ENCODE measurements at places on chromosomes 2 and 18.
A peak's percentile ranks its signal among the peaks of the same experiment; 100 is the strongest.

- DNase-seq, result peak; percentile 50
These were observed 6.5 kb downstream of the GLS start for GRCh38 chr2:190887089-190887488.

GRCh38 chr2:88307817-88308216, 137.7 kb downstream of the THNSL2 start:
- peak; percentile 8 for DNase-seq

- no peak for DNase-seq
These were observed 50.2 kb downstream of the BIN1 start for GRCh38 chr2:127056631-127057370.

DNA sequence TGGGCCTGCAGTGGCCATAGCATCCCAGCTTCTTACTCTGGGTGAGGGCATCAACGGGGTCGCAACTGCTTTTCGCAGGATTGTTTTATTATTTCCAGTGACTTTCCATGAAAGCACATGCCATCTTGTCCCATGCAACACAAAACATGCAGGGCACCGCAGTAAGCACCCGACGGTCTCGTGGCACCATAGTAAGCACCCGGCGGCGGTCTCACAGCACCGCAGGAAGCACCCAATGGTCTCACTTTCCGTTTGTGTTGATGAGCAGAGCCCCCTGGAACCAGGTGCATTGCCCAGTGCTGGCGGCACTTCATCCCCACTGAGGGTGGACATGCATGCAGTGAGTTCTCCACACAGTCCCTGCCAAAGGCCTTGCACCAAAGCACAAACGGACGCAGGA, 271.9 kb downstream of the MYT1L start:
- no peak for DNase-seq

DNA sequence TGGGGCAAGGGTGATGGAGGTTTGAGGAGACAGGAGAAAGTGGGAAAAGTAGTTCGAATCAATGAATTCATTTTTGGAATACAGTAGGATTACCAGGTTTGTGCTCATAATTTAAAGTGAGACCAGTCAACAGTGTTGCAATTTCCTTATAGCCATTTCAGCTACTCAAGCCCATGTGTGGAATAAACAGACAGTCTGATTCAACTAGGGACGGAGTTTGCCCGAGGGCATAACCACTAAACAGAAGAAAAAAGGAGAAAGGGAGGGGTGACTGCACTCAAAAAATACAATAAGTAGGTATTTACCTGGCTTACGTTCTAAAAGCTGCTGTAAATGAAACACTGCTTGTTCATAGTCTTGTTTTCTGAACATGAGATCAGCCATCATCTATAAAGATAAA, 55.2 kb downstream of the TTC21B start:
- no peak for DNase-seq

GRCh38 chr2:2870106-2870505, 507.5 kb downstream of the EIPR1 start:
- no peak for DNase-seq

- DNase-seq, result peak; percentile 15
These were observed 9.8 kb upstream of the NDUFV2 start for GRCh38 chr18:9092665-9093064.

DNA sequence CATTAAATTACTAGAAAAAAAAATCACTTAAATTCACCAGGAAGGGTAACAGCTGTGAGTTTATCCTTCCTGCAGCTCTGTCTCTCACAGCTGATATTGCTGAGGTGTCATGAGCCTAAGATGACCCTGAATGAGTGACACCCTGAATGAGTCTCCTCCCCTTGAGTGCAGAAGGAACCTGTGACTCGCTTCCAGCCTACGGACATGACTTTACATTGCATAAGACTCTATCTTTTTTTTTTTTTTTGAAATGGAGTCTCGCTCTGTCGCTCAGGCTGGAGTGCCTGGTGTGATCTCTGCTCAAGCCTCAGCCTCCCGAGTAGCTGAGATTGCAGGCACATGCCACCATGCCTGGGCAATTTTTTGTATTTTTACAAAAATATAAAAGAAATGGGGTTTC, 14.1 kb downstream of the MRO start:
- peak; percentile 73 for DNase-seq

- no peak for DNase-seq
These were observed 42.7 kb upstream of the EPAS1 start for GRCh38 chr2:46254474-46254873.

DNA sequence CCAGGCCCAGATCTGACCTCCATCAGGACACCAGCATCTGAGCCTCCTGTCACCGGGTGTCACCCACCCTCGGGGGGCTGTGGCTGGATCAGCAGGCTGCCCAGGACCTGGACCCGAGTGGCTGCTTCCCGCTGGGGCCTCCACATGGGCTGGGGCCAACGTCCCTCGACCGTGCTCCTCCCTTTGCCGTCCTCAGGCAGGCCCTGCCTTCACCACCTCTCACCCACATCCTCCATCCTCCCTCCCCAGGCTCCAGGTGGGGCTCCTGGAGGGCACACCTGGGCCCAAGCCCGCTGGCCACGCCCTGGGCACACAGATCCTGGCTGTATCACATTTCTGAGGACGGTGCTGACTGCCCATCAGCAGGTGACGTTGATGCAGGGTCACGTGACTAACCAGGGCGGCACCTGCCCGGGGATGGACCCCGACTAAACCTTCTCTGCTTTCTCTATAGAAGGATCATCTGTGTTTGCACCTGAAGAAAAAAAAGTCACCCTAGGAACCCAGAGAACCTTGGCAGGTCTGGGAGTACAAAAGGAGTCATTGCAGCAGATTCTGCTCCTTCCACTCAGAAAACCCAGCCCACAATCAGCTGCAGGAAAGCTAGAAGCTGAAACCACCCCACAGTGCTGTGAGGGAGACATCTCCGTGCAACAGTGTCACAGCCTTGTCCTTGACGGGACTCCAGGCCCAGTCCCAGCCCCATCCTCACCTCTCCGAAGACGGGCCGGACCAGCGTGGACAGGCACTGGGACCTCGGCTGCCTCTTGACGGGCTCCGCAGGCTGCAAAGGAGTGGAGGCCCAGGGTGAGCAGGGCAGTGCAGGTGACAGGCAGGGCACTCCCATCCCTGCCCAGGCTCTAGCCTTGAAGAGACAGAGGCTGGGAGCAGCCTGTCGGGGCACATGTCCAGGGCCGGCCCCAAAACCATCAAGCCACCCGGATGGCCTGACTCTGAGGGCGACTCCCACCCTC, 11.2 kb downstream of the STK25 start:
- no peak for DNase-seq

GRCh38 chr2:45910473-45911060, 259.1 kb downstream of the PRKCE start:
- DNase-seq, result no peak

- DNase-seq, result no peak
These were observed 25.3 kb upstream of the BZW1 start for GRCh38 chr2:200786423-200786822.

DNA sequence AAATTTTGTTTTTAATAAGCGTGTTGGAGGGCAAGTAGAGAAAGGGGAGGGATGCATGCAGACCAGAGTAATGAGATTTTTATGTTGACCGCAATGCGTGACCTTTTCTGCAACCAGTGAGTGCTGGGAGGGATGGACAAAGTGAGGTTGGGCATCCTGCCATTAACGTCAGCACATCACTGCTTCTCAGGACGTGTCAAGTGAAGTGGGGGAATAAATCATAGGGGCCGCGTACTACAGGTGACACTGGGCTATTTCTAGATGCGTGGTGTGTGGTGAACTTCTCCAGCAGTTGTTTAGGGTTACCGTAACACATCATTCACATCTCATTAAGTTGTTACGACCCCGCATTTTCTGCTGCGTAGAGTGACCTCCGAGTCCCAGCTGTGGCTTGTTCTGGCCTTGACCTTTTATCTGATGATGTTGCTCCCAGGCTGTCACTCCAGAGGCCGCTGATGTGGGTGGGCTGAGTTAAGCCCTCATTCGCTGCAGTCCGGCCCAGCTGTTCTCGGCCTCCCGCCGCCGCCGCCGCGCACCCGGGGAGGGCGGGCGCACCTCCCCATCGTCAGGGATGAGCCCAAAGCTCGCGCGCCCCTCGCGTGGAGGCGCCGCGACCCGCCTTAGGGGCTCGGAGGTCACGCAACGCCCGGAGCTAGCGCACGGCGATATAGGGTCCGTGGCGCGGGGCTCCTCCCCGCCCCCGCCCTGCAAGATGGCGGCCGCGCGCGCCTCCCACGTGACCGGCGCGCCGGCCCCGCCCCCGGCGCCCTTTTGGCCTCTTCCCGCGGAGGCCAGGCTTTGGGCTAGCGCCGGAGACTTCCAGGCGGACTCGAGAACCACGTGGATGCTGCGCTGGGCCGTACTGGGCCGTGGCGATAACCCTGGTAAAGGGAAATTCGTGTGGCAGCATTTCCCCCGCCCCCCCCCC, 3.5 kb downstream of the ZCCHC2 start:
- DNase-seq, result peak; percentile 81

DNA sequence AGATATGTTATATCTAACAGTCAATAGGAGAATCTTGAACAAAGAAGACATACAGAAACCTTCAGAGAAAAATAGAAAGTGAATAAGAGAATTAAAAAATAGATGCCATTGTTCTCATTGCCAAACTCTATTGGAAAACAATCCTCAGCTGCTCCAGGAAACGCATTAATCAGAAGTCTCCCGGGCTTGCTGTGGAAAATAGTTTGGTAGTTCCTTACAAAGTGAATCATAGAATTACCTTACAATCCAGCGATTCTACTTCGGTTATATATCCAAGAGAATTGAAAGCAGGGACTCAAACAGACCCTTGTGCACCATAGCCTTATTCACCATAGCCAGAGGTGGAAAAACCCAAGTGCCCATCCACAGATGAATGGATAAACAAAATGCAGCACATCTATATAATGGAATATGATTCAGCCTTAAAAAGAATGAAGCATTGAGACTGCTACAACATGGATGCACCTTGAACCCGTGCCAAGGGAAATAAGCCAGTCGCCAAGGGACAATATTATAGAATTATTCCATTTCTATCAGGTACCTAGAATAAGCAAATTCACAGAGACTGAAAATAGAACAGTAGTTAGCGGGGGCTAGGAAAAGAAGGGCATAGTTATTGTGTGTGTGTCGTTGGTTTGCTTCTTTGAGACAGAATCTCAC, 21.9 kb upstream of the CHRNA1 start:
- DNase-seq, result no peak

DNA sequence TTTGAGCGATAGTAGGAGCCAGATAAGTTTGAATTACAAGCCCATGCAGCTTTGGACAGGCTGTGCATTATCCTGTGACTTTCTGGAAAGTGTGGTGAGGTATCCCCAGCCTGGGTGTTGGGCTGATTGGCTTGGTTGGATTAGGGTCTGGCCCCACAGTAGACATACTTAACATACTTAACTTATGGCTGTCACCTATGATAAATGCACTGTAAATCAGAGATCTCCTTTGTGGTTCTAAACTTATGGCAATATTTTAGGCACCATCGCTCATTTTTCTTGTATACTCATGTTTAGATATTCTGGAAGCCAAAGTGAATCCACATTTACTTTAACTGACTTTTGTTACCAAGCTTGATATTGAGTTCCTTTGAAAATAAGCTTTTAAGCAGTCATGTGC, 54.8 kb downstream of the SPTBN1 start:
- DNase-seq, result no peak

DNA sequence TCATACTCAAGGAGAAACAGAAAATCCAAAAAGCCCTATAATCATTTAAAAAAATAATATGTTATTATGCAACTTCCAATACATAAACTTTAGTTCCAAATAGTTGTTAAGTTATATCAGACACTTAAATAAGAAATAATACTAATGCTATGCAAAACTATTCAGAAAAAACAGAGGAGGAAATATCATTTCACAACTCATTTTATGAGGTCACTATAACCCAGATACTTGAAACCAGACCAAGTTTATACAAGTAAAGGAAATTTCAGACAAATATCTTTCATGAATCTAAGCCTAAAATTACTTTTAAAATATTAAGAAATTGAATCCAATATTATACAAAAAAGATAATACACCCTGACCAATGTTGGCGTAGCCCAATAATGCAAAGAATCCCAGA, 260.8 kb downstream of the CD226 start:
- DNase-seq, result no peak

DNA sequence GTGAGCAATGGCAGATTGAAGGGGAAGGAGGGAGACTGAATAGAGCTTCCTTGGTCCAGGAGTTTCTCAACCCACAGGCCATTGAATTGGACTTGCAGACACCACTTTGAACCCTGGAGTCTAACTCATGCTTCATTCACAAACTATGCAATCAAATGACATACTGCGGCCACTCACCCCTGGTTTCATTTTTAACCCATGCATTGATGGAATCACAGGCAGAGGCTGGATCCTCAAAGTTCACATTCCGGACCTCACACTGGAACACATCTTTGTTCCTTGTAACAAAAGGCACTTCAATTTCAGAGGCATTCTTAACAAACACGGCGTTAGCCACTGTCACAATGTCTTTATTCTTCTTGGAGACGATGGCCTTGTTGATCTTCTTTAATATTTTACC, 40.7 kb downstream of the MRPL44 start:
- DNase-seq, result no peak

DNA sequence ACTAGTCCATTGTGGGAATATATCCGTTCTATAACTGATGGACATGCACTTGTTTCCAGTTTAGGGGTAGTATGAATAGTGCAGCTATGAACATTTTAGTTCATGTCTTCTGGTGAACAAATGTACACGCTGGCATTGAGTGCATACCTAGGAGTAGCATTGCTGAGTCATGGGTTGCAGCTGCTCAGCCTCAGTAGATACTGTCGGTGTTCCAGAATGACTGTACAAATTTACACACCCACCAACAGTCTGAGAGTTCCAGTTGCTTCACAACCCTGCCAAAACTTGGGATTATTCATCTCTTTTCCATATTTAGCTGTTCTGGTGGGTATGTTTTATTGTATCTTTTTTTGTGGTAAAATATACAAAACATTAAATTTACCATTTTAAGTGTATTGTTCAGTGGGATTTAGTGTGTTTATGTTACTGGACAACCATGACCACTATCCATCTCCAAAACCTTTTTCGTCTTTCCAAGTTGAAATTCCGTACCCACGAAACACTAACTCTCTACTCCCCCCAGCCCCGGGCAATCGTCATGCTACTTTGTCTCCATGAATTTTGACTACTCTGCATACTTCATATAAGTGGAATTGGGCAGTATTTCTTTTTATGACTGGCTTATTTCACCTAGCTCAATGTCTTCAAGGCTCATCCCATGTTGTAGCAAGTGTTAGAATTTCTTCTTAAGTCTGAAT, 281.0 kb downstream of the PRKCE start:
- no peak for DNase-seq

- DNase-seq, result no peak
These were observed 14.6 kb downstream of the ZEB2 start for GRCh38 chr2:144505245-144505831.

DNA sequence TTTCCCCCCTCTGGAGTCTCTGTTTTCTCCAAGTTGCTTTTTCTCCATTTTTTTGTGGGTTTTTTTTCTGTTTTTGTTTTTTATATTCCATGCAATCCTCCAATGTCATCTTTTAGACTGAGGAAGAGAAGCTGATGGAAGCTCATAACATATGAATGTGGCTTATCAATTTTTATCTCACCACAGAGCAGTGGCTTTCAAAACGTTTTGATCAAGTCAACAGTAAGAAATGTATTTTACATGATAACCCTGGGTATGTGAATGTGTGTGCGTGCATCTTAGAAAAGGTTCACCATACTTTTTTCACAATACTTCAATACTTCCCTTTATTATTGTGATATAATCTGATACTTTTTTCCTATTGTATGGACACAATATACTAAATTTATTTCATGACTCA, 64.6 kb upstream of the CDCA7 start:
- DNase-seq, result no peak

Data from CD14-positive monocyte (primary cell).